ENCODE measurements at places on chromosomes 12 and 14.

DNA sequence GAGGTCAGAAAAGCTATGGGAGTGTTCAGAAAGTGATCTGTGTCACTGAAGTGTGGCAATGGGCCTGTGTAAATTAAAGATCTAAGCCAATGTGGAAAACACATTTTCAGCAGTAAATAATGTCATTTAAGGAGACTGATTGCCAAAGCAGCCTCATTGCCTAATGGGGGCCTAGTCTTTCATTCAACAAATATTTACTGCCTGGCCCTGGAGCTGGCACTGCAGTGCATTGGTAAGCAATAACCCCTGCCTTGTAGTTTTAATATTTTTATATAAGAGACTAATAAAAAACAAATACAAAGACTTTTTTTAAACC lies 326.6 kb downstream of the BTG1 start:
- DNase-seq: no peak

DNA sequence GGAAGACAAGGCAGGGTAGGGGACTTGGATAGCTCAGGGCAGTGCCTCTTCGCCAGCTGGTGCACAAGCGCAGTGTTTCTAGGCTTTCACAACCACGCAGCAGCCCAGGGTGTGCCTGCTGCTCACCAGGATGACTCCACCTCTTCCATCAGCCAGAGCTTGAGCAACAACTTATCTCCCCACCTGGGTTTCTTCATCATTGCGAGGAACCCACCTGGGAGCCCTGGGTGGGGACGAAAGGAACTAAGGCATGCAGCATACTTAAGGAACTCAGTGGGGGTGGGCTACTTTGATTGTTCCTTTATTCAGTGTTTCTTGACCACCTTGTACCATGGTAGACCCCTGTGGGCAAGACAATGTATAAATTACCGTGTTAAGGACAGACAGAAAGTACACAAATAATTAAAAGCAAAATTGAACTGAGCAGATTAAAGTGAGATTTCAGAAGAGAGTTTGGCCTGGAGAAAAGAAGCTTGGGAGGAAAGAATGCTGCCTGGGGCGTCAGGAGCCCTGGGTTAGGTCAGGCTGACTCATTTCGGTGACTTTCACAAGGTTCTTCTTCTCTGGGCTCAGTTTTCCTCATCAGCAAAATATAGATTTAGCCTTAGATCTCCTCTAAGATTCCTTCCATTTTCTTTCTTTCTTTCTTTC lies 22.9 kb downstream of the KRT18 start:
- no peak for DNase-seq

DNA sequence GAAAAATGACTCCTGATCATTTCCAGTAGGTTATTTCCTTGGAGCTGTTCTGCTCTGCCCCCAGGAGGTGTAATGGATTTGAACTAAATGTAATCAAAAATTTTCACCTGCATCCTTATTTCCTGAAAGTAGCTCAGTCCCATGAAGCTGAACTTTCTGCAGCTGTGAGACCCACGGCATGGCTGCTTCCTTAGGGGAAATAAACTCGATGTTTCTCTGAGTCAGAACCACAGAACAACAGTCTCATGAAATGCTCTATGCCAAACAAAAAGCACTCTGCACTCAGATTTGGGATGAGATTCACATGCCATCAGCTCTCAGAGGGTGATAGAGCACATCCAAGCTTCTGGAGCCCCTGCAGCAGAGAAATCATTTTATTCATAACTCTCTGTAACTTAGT lies 224.1 kb upstream of the PLEKHG7 start:
- DNase-seq: no peak

DNA sequence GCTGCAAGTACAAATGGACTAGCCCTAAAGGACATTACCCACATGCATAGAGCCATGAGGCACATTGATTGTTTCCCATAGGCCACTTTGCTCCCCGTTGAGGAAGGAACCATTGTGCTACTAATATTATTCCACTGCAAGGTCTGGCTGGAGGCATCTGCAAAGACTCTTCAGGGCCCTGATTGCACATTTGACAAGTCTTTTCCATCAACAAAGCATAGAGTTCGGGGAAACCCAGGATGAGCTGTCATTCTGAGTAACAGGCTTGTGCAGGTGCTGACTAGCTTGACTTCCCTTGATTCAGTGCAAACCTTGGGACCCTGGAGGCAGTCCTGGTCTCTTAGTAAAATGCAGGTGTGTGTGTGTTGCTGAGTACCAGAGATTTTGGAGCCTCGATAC lies 73.8 kb downstream of the SUSD6 start:
- no peak for DNase-seq

- DNase-seq: no peak
These were observed 89.5 kb downstream of the ALX1 start for GRCh38 chr12:85369365-85370154.

GRCh38 chr14:26775765-26776563 lies 178.1 kb upstream of the NOVA1 start:
- DNase-seq: no peak

GRCh38 chr14:78340250-78340649 lies 170.1 kb downstream of the NRXN3 start:
- no peak for DNase-seq

- DNase-seq: no peak
These were observed 22.6 kb upstream of the ARHGAP5 start for GRCh38 chr14:32054536-32054935.

DNA sequence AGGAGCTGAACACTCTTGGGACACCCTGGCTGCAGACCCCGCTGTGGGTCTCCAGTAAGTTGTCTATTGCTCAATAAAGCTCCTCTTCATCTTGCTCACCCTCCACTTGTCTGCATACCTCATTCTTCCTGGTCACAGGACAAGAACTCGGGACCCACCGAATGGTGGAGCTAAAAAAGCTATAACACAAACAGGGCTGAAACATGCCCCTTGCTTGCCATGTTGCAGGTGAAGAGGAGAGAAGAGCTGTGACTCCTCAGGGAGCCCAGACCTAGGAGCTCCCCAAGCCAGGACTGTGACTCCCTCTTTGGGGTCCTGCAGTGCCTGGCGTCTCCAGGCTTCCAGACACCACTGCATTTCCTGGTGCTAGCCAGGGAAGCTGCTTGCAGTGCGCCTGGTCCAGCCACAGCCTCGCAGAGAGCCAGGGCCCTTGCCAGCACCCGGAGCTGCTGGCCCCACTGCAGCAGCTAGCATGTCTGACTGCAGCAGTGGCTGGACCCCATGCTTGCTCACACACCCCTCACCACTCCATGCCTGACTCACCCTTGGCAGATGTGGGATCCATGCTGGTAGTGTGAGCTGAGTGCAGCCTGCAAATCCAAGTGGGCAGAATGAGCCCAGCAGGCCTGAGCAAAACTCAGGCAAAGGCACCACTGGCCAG lies 37.1 kb upstream of the OR5AU1 start:
- DNase-seq: no peak

GRCh38 chr14:79201564-79202207 lies 1009.6 kb downstream of the DIO2 start:
- DNase-seq: no peak

- peak; percentile 34 for DNase-seq
These were observed 882 bp downstream of the HECTD1 start for GRCh38 chr14:31206536-31207286.

GRCh38 chr12:120618954-120619615 lies 21.3 kb upstream of the CABP1 start:
- DNase-seq: no peak

GRCh38 chr12:56222531-56222895 lies 791 bp upstream of the RNF41 start:
- no peak for DNase-seq

DNA sequence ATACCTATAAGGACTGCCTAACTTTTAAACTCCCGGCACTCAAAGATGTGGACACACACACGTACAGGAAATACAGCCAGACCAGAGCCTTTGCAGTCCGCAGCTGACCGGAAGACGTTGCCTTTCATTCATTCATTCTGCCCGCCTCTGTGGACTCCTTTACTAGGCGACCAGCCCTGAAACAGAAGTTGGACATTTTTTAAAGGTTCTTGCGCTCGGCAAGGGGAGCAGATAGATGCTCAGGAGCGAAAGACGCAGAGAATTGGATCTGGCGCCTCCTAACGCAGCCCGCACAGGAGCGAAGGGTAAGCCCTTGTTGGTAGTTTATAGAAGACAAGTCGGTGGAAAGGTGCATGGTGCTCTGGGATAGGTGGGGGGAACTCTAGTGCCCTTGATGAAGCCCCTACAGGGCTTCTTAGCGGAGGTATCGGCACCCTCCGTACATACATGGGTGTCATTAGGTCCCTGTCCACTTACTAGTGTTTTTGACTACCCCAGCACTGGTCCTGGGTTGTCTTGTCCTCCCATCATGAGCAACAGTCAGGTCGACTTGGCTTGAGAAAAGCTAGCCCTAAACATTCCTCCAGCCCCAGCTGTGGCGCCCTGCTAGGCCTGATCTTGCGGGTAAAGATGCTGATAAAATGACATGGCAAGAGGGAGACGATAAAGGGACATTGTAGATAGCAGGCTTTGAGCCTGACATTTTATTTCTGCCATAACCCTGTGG lies at the start of gene KDM2B:
Gene KDM2B, minus strand, starts transcription at position 65 of the 727 bp plus-strand sequence. CDS start 112 bp downstream, outside the sequence.
- no peak for DNase-seq

DNA sequence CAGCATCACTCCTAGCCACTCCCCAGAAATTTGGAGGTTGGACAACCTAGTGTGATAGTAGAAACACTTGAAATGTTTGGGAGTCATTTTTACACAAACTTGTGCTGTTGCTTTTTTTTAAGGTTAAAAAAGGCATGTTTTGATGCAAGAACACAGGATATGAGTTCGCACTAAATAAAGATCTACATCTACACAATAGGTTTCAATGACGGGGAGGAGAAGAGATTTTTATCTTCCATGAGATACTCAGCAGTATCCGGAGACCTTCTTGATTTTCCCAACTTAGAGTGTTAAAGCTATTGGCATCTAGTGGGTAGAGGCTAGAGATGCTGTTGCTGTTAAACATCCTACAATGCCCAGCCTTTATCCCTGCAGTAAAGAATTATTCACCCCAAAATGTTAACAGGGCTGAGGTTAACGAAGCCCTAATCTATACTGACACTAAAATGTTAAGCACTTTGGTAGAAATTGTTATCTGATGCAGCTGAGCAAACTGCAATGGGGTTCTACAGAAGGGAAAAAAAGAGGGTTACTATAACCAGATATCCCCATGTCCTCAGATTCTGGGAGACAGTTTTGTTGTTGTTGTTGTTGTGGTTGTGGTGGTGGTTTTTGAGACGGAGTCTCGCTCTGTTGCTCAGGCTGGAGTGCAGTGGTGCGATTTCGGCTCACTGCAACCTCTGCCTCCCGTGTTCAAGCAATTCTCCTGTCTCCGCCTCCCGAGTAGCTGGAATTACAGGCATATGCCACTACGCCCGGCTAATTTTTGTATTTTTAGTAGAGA lies 14.0 kb upstream of the PCNX1 start:
- DNase-seq: no peak

DNA sequence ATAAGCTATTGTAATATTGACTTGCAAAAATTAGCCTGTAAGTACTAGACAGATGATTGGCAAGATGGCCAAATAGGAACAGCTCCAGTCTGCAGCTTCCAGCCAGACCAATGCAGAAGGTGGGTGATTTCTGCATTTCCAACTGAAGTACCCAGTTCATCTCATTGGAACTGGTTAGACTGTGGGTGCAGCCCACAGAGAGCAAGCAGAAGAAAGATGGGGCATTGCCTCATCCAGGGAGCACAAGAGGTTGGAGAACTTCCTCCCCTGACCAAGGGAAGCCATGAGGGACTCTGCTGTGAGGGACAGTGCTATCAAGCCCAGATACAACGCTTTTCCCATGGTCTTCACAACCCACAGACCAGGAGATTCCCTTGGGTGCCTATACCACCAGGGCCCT lies 16.0 kb upstream of the SPATA7 start:
- DNase-seq: no peak

DNA sequence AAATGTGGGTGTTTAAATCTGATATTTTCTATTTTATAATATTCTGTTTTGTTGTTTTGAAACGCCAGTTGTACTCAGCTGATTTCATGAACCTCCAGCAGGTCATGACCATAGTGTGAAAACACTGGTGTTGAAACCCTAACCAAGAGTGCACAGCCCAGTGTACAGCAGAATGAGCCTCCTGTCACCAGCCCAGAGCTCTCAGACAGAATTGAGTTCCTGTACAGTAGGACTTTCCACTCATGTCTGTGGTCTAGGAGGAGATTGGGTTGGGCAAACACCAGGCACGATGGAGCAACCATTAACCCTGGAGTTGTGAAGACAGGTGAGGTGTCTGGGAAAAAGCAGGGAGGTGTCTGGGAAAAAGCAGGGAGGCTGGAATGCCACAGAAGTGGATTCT lies 908.8 kb downstream of the VRK1 start:
- DNase-seq: no peak

DNA sequence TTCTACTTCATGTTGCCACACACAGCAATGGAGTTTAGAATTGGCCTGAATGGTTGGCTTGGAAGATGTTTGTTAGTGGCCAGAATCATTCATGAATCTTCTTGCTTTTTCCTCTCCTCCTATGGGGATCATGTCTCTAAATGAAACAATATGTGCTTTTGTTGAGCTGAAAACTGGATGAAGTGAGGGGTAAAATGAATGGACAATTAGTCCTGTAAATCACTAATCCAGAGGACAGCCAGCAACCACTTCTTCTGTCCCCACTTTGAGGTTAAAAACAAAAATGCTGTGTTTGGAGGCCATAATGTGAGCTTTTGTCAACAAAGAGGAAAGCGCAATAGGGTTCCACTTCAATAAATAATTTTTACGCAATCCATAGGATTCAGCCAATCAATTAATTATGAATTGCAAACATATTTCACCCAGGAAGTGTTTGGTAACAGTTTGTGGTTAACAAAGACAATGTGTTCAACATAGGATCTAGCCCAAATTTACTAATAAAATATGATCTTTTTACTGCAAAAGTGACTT lies 30.3 kb upstream of the AMIGO2 start:
- no peak for DNase-seq

- no peak for DNase-seq
These were observed 259.2 kb upstream of the CRY1 start for GRCh38 chr12:107352347-107353081.

All from T-helper 9 cell (primary cell).